NCI-H774 (cell line): ENCODE measurements at places on chromosomes 1 and 21.
A peak's percentile ranks its signal among the peaks of the same experiment; 100 is the strongest.

DNA sequence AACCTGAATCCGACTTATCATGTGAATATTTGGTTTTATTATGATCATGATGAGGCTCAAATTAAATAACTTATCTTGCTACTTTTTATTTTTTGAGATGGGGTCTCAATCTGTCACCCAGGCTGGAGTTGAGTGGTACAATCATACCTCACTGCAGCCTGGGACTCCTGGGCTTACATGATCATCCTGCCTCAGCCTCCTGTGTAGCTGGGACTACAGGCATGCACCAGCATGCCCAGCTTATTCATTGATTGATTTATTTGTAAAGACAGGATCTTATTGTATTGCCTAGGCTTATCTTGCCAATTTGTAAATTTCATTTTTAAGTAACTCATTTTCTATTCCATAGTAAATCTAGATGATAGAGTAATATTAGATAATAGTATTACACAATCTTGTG is 84.3 kb downstream of the COL11A1 start:
- DNase-seq = no peak

DNA sequence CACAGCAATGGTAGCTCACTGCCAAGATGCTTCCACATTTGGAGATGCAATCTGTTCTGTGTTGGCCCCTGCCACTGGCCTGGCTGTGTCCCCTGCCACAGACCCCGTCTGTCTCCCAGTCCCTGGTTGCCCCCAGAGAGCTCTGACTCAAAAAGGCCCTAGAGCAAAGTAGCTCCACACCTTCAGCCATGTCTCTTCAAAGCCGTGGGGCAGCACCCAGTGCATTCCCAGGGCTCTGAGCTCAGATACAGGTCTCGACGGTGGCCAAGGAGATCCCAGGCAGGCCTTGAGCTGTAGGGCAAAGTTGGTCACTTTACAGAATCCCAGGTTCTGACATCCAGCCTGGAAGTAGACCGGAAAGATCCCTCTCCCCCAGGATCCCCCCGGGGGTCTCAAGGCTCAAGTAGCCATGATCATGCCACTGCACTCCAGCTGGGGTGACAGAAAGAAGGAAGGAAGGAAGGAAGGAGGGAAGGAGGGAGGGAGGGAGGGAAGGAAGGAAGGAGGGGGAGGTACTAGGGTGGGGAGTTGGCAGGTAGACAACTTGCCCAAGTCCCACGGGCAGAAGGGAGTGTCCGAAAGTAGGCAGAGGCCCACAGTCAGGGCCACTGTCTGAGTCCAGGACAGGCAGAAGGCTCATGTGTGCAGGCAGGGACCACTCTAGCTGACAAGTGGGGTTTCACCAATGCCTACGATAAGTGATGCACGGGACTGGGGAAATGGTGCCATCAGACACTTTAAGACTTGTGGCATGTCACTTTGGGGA is 4.8 kb upstream of the ARF1 start:
- DNase-seq = no peak

GRCh38 chr1:226882187-226882586 is 11.8 kb downstream of the PSEN2 start:
- no peak for DNase-seq

- no peak for DNase-seq
These were observed 76.6 kb downstream of the ABCA4 start for GRCh38 chr1:94044290-94044790.

- no peak for DNase-seq
These were observed 22.2 kb upstream of the STRIP1 start for GRCh38 chr1:110012100-110012780.

DNA sequence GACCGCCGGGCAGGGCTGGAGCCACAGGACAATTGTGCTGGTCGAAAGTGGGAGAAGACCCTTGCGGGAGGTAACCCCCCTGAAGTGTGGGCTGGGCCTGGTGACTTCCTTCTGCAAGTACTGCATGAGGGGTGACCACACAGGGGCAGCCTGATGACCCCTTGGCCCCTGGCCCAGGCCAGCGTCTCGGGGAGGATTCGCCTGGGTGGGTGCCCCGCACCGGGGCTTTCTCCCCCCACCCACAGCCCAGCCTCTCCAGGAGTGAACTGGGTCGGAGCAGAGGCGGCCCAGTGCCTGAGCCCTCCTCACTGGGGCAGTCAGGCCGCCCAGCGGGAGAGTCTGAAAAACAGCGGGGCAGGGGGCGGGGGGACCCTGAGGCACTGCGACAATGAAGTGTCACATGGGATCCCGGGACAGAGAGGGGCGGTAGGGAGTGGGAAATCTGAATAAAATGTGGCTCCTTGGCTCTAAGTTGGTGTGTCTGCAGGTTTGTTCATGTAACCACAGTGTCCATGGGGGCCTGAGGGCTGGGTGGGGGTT is 1.6 kb upstream of the DNMT3L start:
- DNase-seq = no peak

DNA sequence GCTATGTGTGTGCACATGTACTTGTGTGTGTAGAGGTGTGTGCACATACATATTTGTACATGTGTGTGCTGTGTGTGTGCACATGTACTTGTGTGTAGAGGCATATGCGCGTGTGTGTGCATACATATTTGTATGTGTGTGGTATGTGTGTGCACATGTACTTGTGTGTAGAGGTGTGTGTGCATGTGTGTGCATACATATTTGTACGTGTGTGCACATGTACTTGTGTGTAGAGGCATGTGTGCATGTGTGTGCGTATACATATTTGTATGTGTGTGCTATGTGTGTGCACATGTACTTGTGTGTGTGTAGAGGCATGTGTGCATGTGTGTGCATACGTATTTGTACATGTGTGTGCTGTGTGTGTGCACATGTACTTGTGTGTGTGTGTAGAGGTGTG is 291.9 kb downstream of the AJAP1 start:
- no peak for DNase-seq

- peak; percentile 16 for DNase-seq
These were observed 29.2 kb upstream of the OR2B11 start for GRCh38 chr1:247487057-247487456.

- DNase-seq = no peak
These were observed 141.6 kb downstream of the KCNT2 start for GRCh38 chr1:196466654-196467053.

- no peak for DNase-seq
These were observed 699 bp upstream of the RGS2 start for GRCh38 chr1:192808163-192808517.

DNA sequence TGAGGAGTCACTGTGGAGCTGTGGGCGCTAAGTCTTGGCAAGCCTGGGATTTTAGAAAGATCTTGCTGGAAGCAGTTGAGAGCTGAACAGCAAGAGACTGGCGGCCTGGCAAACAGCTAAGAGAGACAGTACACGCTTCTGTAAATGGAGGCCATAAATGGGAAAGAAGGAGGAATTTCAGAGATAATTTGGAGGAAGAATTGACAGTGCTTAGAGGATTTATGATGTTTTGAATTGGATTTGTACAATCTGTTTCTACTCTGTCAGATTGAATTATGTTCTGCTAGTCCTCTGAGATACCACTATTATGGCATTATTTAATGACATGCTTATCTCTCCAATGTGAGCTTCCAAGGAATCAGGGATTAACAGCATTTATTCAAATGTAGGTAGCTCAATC is 50.1 kb downstream of the ABCA4 start:
- no peak for DNase-seq

GRCh38 chr1:202858331-202858730 is 30.6 kb downstream of the RABIF start:
- no peak for DNase-seq

GRCh38 chr1:16420424-16421118 is 16.7 kb downstream of the SPATA21 start:
- DNase-seq = no peak

DNA sequence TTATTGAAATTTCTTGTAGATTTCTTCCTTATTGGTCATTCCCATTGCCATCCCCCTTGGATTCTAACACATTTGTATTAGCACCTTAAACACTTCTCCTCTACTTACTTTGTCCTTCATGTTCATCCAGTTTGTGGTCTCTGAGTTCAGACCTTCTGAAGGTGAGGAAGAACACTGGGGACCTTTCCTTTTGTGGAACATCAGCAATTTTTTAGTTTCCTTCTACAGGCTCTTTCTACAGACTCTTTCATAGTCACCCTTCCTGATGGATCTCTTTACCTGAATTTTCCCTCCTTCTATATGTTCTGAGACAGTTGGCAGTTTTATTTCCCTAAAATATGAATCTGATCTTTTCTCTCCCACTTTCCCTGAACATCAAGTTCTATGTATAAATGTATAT is 4.4 kb upstream of the PALMD start:
- no peak for DNase-seq

DNA sequence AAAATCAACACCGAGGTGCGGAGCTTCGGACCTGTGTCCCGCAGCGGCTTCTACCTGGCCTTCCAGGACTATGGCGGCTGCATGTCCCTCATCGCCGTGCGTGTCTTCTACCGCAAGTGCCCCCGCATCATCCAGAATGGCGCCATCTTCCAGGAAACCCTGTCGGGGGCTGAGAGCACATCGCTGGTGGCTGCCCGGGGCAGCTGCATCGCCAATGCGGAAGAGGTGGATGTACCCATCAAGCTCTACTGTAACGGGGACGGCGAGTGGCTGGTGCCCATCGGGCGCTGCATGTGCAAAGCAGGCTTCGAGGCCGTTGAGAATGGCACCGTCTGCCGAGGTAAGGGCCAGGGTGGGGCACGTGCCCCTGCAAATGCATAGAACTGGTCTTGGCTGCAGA is 74.1 kb downstream of the EPHB2 start:
- no peak for DNase-seq

- DNase-seq = no peak
These were observed 73.1 kb downstream of the GATAD2B start for GRCh38 chr1:153849487-153850185.

DNA sequence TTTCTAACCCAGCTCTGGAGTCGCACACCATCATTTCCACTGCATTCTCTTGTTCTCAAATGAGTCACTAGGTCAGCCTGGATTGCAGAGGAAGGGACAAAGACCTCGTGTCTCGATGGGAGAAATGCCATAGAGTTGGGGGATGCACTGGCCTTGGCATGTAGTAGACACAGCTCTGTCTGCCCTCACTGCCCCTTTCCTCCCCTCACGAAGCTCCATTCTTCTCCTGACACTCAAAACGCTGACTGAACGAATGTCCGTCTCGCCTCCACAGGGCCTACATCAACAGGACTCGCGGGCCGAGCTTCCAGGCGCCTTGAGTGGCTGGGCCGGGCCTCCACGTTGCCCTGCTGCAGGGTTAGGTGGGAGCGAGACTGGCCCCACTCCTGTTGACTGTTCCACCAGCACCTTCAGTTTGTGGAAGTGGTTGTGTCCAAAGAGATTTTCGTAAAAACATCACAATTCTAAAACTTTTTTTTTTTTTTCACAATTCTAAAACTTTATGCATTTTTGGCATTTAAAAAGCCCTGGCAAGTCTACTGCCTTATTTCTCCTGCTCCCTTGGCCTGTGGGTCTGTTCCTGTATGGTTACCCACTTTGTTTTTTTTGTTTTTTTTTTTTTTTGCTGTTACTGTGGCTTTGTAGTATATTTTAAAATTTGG is 18.8 kb downstream of the PKNOX1 start:
- DNase-seq = no peak
